ENCODE measurements at places on chromosomes 16 and 17.

DNA sequence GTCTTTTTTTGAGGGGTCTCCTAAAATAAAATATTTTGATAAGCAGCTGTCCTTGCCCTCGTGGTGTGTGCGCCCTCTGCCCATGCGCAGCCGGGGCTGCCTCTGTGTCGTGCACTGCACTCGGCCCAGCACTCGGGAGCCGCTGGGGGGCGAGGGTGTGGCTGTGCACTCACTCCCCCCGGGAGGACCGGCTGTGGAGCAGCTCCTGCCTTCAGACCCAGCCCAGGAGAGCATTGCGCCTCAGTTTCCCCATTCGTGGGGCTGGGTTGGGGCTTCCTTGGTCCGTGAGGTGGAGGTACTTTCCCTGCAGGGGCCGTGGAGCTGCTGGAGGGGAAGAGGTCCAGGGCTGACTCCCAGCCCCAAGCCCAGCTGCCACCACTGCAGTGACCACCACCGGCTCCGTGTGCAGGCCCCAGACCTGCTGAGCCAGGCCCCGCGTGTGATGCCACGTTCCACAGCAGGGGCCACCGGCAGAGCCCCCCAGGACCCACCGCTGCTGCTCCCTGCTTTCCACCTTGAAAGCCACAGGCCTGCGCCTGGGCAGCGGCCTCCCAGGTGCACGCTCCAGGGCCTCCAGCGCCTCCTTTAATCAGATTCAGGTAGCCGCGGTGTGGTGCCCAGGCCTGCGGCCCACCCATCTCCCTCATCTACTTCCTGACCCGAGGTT, 6.3 kb upstream of the IL17C start:
- no peak for DNase-seq

GRCh38 chr16:74275711-74276110, 20.9 kb upstream of the PSMD7 start:
- DNase-seq, result no peak

DNA sequence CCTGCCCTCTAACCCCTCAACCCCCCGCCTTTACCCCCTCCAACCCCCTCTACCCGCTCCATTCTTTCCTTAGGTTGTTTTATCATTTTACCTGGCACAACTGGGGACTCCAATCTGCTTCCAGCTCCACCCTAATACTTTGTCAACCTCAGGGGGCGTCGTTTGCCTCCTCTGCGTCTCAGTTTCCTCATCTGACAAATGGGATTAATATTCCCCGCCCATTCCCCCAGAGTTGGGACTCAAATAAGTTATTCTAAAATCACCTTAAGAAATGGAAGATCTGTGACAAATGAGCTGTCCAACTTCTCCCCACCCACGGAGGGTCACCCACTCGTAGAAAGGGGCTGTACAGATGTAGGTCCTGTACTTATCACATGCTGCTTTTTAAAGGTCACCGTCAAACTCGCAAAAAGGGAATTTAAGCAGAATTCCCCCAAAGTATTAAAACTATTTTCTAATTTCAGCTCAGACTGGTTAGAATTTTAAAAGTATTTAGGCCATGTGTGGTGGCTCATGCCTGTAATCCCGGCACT, 40.6 kb upstream of the CPNE2 start:
- DNase-seq, result no peak

- peak; percentile 23 for DNase-seq
These were observed 57.7 kb downstream of the GTF3C1 start for GRCh38 chr16:27491894-27492587.

- DNase-seq, result no peak
These were observed 225.4 kb upstream of the HS3ST3A1 start for GRCh38 chr17:13827118-13827517.

GRCh38 chr16:56830669-56831068, 34.3 kb upstream of the SLC12A3 start:
- peak; percentile 87 for DNase-seq

DNA sequence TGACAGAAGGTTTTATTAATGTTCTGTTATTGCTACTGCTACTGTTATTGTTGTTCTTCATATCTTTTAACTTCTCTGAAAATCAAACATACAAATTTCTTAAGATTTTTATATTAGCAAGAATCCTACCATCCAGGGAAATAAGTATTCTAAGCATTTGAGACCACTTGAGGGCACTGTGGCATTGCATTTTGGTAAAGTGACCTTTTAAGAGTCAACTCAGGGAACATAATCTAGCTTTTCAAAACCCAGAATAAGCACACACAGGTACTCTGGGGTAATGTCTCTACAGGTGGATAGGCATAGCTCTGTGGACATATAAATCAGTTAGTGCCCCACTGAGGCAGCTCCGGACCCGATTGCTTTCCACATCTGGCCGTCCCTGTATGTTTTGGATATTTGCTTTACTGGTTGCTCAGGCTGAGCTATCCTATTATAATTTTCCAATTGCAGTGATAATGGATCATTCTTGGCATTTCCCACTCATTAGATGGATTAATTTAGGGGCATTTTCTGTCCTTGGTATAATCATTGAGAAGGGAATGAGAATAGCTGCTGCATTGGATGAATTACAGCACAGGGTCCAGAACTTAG, 1425.1 kb upstream of the CDH8 start:
- peak; percentile 60 for DNase-seq

DNA sequence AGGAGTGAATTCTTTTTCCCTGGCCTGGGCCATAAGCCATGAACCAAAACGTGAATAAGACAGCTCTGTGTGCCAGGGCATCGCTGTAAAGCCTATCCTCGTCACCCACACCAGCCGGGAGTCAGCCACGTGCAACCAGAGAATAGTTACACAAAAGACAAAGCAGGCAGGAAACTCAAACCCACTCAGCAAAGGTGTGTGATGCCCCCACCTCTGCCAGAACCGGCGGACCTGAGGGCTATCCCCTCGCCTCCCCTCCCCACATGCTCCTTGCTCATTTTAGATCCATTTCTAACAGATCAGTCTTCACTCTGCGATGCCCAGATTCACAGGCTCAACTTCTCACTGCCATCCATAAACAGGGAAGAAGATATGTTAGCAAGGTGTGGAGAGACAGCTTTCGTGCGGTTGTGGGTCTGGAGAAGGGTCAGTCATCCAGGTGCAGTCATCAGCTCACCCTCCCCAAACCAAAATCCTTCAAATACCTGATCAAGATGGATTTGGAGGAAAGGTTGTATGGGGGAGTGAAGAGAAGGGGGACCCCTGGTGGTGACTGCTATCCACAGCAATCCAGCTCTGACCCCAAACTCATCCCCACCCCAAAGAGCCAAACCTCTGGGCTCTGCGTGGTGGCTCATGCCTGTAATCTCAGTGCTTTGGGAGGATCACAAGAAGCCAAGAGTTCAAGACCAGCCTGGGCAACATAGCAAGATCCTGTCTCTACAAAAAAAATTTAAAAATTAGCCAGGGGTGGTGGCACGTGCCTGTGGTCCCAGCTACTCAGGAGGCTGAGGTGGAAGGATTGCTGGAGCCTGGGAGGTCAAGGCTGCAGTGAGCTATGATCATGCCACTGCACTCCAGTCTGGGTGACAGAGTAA, 219.2 kb downstream of the C16orf78 start:
- peak; percentile 26 for DNase-seq

DNA sequence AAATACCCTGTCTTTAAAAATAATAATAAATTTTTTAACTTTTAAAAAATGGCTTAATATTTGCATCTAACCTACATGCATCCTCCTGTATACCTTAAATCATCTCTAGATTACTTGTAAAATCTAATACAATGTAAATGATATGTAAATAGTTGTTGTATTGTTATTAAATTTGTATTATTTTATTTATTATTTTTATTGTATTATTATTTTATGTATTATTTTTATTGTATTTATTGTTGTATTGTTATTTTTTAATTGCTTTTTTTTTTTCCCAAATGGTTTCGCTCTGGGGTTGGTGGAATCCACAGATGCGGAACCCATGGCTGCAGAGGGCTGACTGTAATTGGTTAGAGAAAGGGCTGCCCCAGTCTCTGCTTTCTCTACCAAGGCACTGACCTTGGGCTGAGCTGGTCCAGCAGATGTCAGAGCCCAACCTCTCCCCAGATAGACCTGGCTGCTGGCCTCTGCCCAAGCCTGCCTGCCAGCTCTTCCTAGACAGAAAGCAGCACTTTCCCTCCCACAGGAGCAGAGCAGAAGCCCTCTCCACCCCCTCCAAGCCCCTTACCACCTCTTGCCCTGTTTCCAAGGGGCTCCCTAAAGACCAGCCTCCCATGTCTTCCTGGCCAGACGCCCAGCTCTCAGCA, 183.8 kb downstream of the GSG1L start:
- DNase-seq, result no peak

DNA sequence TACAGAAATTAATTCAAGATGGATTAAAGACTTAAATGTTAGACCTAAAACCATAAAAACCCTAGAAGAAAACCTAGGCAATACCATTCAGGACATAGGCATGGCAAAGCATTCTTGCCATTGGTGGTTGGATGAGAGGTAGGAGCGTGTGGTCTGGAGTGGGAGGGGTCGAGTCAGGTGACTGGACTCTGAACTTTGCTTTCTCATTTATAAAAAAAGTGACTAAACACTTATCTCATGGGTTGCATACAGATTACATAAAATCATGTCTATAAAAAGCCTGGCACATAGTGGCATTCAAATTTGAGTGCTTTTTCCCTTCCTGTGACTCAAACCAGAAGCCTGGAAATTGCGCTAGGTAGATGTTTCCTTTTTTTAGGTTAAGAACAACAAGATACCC, 159.7 kb upstream of the SHISA6 start:
- no peak for DNase-seq

- no peak for DNase-seq
These were observed 5.2 kb downstream of the PERCC1 start for GRCh38 chr16:1435921-1436697.

GRCh38 chr17:78314683-78315354, 45.1 kb downstream of the SOCS3 start:
- no peak for DNase-seq

GRCh38 chr17:27293359-27293897, 486 bp upstream of the WSB1 start:
- DNase-seq, result no peak

DNA sequence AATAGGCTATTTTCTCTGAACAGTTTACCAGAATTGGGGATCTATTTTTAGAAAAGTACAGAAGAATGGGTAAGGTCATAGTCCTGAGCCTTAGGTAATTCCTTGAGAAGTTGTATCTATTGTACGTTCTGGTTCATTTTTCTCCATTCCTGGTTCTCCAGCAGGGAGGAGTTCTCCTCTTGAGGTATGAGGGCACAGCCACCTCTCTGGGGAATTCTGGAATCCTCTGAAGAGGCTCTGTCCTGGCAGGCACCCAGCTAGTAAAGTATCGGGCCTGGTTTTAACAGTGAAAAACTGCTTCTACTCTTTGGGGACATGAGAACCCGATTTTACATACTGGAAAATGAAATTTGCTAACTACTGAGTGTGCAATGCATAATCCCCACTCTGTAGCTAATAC, 19.6 kb upstream of the PMFBP1 start:
- peak; percentile 54 for DNase-seq
